ENCODE measurements at places on chromosomes 3 and 15.

DNA sequence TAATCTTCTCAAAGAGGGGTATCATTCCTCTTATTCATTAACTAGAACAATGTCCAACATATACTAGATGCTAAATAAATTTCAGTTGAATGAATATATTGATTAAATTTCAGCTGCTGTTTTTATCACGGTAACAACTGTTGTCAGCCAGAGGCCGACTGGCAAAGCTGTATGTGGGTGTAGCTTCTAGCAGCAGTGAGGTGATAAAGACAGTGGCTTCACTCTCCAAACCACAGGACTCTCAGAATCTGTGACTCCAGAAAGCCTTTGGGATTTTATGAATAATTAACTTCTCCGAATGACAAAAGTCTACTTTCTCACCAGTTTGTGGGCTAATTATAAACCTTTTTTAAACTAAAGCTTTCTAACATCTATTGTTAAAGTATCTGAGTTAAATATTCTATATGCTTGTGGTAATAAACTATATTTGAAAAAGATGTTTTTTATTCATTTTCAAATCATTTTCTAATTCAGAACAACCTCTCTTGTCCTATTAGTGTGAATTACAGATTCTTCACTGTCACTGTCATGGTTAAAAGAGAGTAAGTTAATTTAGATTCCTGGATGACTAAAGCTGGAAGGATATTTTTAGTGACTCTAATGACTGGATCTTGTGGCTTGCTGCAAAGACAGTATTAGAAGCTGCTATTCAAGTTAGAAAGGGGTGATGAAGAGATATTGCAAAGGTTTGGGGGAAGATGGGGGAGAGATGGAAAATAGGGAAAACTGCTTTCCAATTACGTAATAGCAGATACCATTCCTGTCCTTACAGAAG is 796.4 kb upstream of the ARPP21 start:
- DNase-seq = no peak

GRCh38 chr3:8301977-8302735 is 199.5 kb upstream of the LMCD1 start:
- DNase-seq = no peak

- no peak for DNase-seq
Measured at GRCh38 chr3:126493051-126493450, 17.4 kb upstream of the ZXDC start.

- DNase-seq = no peak
Measured at GRCh38 chr3:71046791-71047190, 536.7 kb downstream of the FOXP1 start.

- DNase-seq = no peak
Measured at GRCh38 chr3:127424766-127425504, 137.1 kb upstream of the PRR20G start.

- no peak for DNase-seq
Measured at GRCh38 chr3:156681002-156681401, 6.6 kb downstream of the TIPARP start.

- DNase-seq = no peak
Measured at GRCh38 chr15:40069178-40070165, 30.5 kb upstream of the SRP14 start.

DNA sequence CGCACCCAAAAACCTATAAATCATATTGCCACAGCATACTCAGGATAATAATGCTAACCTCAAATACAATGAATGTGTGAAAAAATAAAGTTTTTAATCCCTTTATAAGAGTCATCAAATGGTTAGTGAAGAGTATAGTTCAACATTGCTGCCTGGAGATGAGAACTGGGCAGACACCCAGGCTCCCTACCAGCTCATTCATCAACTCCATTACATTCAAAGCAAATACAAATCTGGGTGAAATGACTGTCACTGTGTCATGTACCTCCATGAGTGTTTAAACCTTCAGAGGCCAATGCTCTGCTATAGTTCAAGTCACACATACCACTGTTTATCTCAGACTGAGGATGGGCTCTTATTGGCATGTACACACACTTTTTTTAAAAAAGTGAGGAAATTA is 167.2 kb upstream of the KCNMB2 start:
- no peak for DNase-seq

DNA sequence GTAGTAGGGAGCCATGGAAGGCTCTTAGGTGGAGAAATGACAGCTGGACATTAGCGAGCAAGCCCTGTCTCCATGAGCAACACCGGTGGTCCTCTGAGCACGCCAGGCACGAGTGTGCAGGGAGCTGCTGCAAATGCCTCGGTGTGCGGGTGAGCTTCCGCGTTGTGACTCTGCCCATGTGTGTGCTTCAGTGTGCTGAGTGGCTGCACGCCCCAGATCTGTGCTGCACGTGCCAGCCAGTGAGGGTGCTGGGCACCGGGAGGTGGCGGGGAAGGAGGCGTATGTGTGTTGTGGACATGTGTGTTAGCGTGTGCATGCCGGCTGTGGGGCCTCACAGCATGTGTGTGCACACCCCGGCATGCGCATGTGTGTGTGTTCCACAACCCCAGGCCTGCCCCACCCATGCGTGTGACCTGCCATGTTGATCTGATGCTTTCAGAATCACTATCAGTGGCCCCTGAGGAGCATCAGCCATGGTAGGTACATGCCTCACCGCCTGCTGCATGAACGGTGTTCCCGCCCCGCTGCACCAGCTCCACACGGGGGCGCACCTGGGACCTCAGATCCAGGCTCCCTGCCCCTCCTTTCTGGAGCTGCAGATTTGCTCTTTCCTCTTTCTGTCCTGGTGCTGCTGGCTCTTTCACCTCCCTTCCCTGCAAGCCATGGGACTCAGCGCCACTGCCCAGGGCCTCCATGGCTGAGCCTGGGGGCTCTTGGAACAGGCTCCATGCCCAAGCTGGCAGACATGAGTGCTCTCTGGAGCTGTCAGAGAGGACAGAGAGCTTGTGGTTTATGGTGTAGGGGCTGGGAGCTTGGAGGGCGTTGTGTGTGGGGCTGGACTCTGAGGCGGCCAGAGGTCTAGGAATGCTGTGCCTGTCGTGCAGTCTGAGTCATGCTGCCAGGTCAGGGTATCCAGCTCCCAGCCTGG is 169.4 kb downstream of the TBC1D2B start:
- no peak for DNase-seq

GRCh38 chr3:96192966-96193550 is 621.3 kb upstream of the EPHA6 start:
- no peak for DNase-seq

DNA sequence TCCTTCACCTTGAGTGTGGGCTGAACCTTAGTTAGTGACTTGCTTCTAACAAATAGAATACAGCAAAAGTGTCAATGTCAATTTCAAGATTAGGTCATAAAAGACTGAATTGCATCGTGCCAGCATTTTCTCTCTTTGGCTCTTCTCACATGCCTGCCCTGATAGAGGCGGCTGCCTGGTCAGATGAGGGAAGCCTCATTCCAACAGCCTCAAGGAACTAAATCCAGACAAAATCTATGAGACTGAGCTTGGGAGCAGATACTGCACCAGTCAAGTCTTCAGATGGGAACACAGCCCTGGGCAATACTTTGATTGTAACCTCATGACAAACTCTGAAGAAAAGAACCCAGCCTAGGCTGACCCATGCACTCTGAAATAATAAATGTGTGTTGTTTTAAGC is 63.5 kb upstream of the MFGE8 start:
- DNase-seq = no peak

DNA sequence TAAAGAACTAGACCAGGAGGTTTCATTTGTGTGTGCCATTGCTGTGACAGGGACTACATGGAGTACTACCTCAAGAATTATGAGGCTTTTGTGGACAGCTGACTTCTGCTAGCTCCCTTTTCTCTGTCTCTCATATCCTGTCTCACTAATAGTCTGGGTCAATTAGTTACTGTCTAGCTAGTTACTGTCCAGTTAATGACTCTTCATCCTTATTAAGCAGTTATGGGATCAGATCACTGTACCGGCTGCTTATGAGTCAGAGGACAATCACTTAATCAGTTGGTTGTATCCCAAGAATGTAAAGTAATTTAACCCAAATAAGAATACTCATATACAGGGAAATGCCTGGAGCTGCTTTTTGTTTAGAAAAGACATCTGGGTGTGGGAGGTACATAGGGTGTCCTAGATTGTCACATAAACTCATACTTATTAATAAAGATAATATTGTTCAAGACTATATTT is 158.0 kb downstream of the CDIN1 start:
- DNase-seq = no peak

GRCh38 chr15:85837011-85837433 is 42.3 kb upstream of the KLHL25 start:
- DNase-seq = no peak

GRCh38 chr3:153169793-153170383 is 7.9 kb downstream of the RAP2B start:
- no peak for DNase-seq

DNA sequence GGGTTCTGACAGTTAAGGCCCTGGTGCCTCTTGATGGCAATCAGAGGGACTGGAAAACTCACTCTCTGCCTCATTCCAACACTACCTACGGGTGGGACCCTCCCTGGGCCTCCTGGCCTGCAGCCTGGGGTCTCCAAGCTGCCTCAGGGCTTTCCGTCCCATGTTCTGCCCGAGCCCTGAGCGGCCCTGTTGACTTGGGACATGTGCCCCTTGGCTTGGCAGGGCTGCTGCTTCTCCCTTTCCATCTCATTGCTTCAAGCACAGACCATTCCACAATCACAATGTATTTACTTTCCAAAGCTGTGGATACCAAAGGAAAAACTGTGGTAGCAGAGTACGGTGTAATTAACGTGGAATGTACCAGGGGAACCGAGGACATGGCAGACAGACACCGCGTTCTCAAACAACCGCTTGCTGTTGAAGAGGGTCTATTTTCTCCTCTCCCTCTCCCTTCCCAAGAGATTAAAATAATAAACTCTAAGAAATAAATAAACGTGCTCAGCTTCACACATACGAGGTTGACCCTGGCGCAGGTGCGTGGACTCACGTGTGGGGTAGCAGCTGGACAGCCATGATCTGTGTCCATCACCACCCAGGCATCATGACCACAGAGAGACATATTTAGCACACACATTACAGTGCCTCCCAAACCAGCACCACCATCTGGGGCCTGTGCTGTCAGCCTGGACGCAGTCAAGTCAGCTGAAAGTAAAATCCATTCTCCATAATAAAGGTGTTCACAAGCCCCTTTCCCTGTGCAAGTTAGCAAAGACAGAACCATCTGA is 172.0 kb downstream of the XXYLT1 start:
- DNase-seq = no peak

DNA sequence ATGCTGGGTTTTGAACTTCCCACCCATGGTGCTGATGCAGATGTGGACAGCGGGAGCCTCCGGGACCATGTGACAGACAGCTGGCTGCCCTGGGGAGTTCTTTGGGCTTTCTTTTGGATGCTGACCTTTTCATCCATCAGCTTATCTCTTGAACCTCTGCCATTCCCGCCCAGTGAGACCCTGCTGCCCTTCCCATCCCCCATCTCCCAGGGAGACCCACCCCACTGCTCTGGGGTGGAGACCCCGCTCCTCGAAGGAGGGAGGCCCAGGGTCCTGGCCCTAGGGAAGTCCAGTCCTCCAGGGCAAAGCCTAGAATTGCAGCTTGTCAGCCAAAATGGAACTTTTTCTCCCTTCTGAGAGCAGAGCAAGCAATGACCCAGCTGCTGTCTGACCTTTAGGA is 64.0 kb downstream of the ITGA11 start:
- no peak for DNase-seq

GRCh38 chr3:174460831-174461230 is 398.3 kb upstream of the NAALADL2 start:
- no peak for DNase-seq

DNA sequence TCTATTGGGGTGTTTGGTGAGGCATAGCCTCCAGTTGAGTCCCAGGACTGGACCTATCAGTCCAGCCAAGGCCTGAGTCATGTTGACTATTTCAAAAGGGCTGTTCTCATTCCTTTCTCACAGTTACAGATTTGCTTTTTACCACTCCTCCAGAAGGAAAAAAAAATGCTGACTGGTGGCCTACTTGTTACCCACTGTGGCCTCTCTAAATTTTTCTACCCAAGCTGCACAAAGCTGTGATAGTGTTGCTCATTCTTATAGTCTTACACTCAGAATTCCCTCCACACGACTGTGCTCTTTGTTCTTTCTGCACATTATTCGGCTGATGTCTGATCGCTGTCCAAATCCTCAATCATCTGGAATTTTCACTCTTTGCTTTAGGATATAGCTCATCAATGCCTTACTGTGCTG is 1142.2 kb downstream of the IGSF11 start:
- no peak for DNase-seq

DNA sequence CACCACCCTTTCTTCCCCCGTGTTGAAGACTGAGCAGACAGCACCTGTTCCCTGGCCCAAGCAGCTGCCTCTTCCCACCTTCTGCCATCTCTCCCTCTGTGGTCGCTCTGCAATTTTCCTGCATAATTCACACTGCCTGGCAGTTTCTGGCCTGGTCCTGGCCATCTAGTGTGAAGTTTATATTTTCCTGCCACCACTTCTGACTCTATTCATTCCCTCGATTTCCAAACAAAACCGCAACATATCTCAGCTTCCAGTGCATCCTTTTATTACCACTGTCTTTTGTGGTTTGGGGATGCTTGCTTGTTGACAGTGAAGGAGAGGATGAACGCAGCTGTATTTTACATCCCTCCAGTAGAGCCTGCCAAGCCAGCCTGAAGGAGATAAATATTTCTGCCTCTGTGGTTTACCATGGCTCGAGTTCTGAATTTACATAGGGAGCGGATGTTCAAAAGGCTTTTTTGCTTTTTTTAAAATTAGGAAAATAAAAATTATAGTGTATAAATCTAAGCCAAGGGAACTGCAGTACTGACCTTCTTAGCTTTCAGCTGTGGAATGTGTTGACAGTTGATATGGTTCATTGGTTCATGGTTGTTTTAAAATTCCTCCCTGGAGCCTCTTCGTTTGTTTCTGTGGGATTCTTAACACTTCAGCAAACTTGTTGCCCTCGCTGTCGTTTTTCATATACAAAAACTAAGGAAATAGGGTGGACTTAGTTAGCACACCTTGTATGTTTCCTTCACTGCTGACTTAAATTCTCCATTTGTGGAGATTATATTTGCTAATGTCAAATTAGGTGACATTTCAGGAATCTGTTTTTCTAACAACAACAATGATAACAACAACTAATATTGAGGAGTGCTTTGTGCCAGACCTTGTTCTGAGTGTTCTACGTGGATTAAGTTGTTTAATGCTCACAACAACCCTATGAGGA is 250.5 kb downstream of the ADAMTSL3 start:
- no peak for DNase-seq

- no peak for DNase-seq
Measured at GRCh38 chr3:16338999-16339398, 74.0 kb downstream of the OXNAD1 start.

- DNase-seq = no peak
Measured at GRCh38 chr3:195001261-195001660, 269.7 kb downstream of the XXYLT1 start.

DNA sequence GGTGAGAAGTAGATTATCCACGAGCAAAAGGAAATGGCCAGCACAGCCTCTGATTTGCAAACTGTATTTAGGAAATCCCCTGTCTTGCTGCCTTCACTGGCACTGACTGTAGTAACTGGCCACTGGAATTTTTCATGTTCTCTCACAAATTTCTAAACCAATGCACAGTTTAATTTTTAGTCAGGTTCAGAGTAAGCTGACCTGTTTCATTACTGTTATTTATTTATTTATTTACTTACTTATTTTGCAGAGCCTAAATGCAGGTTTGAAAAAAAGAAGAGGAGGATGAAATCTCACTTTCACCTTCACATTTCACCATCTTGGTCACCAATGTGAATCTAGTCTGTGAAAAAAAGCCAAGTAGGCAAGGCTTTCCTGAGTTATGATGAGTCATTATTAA is 291.0 kb downstream of the PLOD2 start:
- DNase-seq = no peak

Measured in stimulated activated CD4-positive, alpha-beta T cell treated with anti-CD3 and anti-CD28 coated beads, Interleukin-1b, Interleukin-23, amount 100 ng/mL, for 1 hour (primary cell).